Pulmonary artery endothelial cell (primary cell): ENCODE measurements at places on chromosomes 2 and 18. TPM values are rescaled to one million over a fixed set of nuclear protein-coding genes. Genes with fewer than 3 reads are reported as not detected.

CNTNAP5 gene
- total RNA-seq, result not detected in 2 replicates

CABYR gene
- 1.5 and 2.4 TPM in 2 replicates for total RNA-seq

DNA sequence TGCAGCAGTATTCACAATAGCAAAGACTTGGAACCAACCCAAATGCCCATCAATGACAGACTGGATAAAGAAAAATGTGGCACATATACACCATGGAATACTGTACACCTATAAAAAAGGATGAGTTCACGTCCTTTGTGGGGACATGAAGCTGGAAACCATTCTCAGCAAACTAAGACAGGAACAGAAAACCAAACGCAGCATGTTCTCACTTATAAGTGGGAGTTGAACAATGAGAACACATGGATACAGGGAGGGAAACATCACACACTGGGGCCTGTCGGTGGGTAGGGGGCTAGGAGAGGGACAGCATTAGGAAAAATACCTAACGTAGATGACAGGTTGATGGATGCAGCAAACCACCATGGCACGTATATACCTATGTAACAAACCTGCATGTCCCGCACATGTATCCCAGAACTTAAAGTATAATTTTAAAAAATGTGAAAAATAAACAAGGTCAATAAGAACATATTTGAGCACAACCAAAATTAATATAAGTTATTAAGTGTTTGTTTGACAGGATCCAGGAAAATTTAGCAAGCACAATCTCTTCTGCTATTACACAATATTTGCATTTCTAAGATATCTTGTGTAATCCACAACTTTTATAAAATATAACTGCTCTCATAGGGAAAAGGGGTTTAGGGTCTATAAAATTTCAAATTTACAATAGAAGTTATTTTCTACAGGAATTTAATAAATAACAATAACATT lies 22.9 kb downstream of the CCBE1 start:
- no peak for DNase-seq

GRCh38 chr2:8433390-8433789 lies 248.5 kb upstream of the ID2 start:
- DNase-seq, result no peak

GYPC gene
- total RNA-seq, result 0.26 and 0.74 TPM in 2 replicates

GRCh38 chr2:32990556-32990955 lies 43.8 kb downstream of the LTBP1 start:
- DNase-seq, result no peak

GRCh38 chr2:218961651-218962570 lies 2.4 kb downstream of the CDK5R2 start:
- DNase-seq, result no peak

GRCh38 chr2:160388464-160389263 lies 104.9 kb downstream of the RBMS1 start:
- no peak for DNase-seq

ARHGEF4 gene
- total RNA-seq, result 0.14 TPM in 1 of 2 replicates, not detected in the other

ANO7 gene
- total RNA-seq, result 0.25 and 0.59 TPM in 2 replicates

- DNase-seq, result no peak
These were observed 18.1 kb downstream of the KLHL14 start for GRCh38 chr18:32754508-32755263.

- DNase-seq, result no peak
These were observed 146.4 kb upstream of the ID2 start for GRCh38 chr2:8535469-8535795.

- DNase-seq, result no peak
These were observed 1153.2 kb downstream of the SUCLG1 start for GRCh38 chr2:83305758-83306378.

IFT172 gene
- 27.5 and 30.3 TPM in 2 replicates for total RNA-seq

CD28 gene
- 0.07 TPM in 2 replicates for total RNA-seq

DNA sequence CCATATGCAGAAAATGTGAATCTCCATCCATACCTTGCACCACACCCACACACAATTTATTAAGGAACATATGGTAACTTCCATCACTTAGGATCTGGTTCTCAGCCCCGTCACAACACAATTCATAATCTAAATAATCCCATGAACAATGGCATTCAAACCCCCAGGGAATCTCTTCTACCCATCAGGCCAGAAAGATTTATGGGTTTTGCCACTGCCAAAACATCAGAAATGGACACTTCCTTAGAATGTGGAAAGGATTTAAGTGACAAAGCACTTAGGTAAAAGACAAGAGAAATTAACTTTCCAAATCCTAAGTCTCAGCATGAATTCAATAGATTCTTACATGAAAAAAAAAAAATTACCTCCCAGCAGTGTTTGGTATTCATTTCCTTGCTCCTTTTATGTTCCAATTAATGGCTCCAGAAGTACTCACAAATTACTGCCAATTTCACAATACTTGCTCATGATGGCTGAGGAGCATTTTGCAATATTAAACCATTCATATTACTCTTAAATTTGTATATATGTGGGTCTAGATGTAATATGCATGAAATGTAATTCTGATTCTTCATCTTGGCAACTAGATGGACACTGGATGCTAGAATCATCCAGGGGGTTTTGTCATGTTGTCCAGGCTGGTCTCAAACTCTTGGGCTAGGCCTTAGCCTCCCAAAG lies 56.5 kb upstream of the TMEM247 start:
- DNase-seq, result no peak

DNA sequence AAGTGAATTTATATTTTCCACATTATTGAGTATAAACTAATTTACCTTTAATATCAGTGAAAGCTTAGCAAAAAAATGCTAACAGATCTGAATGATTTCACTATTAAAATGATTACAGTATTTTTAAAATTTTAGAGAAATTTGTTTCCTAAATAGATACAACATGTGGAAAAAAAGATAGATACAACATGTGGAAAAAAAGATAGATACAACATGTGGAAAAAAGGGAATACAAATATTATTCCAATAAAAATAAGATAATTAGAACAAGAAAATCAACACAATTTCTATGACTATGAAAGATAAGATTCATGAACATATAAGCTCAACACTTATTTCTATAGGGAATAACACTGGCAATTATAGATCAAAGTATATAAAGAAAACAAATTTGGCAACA lies 865.9 kb upstream of the VRK2 start:
- no peak for DNase-seq

GCKR gene
- total RNA-seq, result 7.5 and 7.8 TPM in 2 replicates

DNA sequence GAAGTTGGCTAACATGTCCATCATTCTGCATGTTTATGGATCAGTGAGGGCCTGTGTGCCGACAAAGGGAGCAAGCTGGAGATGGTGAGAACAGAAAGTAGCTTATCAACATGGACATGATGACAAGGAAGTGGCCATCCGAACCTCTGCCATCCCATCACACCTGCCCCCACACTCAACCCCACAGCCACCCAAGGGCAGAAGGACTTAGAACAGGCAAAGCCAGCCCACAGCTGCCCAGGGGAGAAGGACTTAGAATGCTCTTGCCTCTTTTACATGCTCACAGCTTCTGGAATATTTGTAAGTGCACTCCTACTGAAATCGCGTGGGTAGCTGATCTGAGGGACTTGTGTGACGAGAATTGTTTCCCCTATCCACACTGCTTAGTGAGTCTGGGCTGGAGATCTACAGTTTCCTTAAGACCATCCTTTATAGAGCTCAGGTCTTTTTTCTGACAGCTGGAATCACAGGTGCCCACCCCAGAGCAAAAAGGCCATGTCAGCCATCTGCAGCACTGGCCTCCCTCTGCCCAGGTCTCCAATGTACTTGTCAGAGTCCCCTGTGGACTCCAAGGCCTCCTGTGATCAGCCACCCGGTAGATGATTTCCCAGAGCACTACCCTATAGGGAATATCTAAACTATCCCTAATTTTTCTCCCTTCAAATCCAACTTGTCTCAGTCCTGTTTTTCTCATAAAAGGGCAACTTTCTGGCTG lies 154.1 kb downstream of the SMAD7 start:
- no peak for DNase-seq

GRCh38 chr2:219727771-219728429 lies 100.5 kb downstream of the SLC4A3 start:
- no peak for DNase-seq

FHOD3 gene
- total RNA-seq, result 0.07 TPM in 2 replicates

GRCh38 chr18:58026857-58027256 lies 17.2 kb upstream of the NEDD4L start:
- no peak for DNase-seq

TBR1 gene
- 0.04 and 0.07 TPM in 2 replicates for total RNA-seq

GRCh38 chr2:40138314-40138713 lies 313.6 kb downstream of the SLC8A1 start:
- no peak for DNase-seq

DNA sequence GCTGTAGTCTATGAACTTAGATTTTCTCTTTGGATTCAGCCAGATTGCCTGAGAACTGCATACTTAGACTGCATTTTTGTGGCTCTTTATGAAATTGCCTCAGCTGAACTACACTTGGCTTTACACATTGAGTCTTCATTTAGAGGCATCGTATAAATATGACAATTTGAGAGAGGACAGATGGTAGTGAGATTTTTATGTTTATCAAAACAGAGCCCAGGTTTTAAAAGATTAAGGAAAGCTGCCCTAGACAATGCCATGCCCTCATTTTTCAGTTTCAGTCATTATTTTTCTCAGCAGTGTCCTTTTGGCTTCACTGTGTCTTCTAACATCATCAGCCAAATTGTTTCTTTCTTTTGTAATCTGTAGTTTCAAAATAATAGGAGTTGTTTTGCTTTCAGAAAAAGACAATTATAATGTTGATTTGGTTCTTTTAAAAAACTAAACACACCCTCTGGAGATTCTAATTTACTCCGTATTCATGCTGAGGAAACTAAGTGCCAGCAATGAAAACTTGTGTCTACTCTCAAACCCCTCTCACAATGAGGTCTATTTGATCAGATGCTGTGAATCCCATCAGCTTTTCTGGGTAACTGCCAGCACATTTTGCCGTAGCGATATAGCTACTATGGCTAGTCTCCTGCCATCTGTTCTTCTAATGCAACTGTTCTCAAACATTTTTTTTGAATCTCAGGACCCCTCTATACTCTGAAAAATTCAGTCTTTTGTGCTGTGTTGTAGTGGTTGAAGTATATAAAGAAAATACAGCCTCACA lies 46.2 kb downstream of the TWSG1 start:
- no peak for DNase-seq

C1GALT1C1L gene
- total RNA-seq, result 0.18 and 0.20 TPM in 2 replicates

LIMS2 gene
- 5.7 and 12.4 TPM in 2 replicates for total RNA-seq

DNA sequence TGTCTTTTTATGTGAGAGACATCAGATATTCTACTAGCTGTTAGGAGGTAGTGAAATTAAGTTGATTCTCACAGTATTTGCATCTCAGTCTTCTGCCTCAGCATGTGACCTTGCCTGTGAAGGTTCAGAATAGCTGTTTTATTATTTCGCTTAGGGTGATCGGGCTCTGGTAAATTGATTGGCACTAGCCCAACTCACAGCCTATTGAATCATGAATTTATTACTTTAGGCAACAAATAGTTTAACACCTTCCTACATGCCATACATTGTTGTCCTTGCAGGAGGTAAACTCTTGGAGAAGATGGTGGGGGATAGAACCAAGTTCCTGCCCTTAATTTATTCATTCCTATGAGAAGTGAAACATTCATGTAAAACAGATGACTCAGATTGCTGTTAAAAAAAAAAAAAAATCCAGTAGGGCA lies 101.9 kb downstream of the GPD2 start:
- no peak for DNase-seq

DNA sequence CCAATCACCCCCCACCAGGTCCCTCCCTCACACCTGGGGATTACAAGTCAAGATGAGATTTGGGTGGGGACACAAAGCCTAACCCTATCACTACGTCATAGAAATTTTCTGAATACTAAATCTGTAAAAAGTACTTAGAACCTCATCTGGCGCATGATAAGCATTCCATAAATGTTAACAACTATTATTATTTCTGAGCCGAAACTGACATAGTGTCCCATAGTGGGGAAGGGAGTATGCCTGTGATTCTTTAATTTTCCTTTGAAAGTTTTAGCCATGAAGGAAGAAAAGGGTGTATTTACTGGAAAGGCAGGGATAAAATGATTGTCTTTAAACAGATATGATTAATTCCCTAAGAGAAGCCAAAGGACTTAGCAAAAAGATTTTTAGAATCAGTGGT lies 71.4 kb downstream of the FHOD3 start:
- DNase-seq, result no peak

GRCh38 chr2:156505696-156506095 lies 69.5 kb downstream of the GPD2 start:
- DNase-seq, result no peak

DNA sequence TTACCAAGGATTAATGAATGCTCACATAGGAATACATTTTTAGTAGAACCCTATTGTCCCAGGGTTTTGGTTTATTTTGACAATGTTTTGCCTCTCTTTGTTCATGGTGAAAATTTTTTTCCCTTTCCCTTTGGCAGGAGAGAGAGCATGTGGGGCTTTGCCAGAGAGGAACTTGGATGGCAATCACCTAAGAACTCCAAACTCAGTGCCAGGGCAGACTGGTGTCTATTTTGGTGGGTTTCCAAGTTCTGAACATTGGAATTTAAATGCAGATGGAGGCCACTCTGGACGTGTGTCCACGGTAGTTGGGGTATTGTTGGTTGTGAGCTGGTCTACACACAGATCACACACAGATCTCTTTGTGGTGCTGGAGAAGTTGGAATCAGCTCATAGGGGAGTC lies 2091.1 kb upstream of the PIK3C3 start:
- no peak for DNase-seq

GRCh38 chr2:236366397-236366796 lies 102.2 kb upstream of the ASB18 start:
- DNase-seq, result no peak

DNA sequence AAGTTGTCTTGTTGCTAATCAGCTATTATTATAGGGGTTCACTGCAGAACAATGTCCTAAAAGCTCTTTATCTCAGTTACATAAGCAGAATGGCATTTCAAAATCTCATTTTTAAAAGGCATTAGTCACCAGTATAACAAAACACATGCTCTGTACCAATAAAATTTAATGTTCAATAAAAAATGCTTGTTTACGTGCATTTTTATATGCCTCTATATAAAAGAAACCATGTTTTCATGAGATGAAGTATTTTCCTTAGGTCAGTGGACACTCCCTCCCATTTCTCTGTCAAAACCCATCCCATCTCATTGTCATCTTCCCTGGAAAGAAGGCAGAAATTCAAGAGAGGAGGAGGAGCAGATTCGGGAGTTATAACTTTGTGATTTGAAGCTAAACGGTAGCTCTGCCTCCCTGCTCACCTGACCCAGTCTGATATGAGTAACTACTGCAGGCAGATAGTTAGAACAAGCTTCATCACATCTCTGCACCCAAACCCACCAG lies 231.9 kb upstream of the SIX2 start:
- no peak for DNase-seq

CENPO gene
- total RNA-seq, result 18.7 and 32.6 TPM in 2 replicates

DNA sequence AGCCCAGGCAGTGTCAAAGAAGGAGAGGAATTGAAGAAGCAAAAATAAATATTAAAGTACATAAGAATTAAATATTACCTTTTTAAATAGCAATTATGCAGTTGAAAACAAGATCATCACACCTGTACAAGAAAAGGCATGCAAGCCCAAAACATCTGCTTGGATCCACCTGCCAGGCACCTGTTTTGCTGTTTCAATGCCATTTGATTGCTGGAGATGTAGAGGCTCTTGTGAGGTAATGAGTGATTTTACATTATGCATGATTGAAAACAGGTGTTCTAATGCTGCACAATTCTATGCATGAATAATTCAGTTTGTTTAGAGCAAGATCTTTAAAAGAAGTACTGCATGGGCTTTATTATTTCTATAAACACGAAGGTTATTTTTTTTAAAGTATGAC lies 700.6 kb upstream of the ZEB2 start:
- no peak for DNase-seq

GRCh38 chr2:166269322-166269721 lies 106.4 kb downstream of the SCN9A start:
- no peak for DNase-seq
